ENCODE measurements at places on chromosomes 2 and 18.

GRCh38 chr18:46574743-46575115, 82.3 kb downstream of the LOXHD1 start:
- DNase-seq, result no peak

GRCh38 chr2:136384531-136385303, 266.8 kb upstream of the CXCR4 start:
- no peak for DNase-seq

- DNase-seq, result no peak
Observed at GRCh38 chr2:148594216-148594615, 50.3 kb upstream of the EPC2 start.

GRCh38 chr2:164849506-164849905, 7.9 kb upstream of the COBLL1 start:
- DNase-seq, result no peak

GRCh38 chr2:110101901-110102803, 13.5 kb downstream of the MALL start:
- DNase-seq, result no peak

DNA sequence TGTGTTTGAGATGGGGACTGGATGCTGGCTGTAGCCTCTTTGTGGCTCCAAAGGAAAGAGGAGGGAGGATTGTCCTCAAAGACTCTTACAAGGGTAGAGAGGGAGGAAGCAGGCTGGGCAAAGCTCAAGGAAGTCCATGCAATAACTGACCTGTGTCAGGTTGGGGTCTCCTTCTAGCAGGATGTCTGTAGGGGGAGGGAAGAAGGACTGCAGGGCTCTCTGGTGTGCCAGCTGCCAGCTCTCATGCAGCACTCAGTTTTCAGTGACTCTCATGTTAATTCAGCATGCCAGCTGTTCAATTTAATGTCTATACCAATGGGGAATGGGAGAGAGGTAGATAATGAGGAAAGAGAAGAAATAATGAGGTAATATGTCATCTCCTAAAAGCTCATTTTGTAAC, 85.3 kb upstream of the RANBP2 start:
- DNase-seq, result no peak

GRCh38 chr2:165864296-165864695, 70.2 kb upstream of the GALNT3 start:
- no peak for DNase-seq

- no peak for DNase-seq
Observed at GRCh38 chr2:149075853-149076252, 37.4 kb downstream of the LYPD6B start.

DNA sequence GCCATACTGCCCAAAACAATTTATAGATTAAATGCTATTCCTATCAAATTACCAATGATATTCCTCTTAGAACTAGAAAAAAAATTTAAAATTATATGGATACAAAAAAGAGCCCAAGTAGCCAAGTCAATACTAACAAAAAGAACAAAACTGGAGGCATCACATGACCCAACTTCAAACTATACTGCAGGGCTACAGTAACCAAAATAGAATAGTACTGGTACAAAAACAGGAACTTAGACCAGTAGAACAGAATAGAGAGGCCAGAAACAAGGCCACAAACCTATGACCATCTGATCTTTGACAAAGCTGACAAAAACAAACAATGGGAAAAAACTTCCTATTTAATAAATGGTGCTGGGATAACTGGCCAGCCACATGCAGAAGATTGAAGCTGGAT, 86.1 kb upstream of the KYNU start:
- DNase-seq, result no peak

DNA sequence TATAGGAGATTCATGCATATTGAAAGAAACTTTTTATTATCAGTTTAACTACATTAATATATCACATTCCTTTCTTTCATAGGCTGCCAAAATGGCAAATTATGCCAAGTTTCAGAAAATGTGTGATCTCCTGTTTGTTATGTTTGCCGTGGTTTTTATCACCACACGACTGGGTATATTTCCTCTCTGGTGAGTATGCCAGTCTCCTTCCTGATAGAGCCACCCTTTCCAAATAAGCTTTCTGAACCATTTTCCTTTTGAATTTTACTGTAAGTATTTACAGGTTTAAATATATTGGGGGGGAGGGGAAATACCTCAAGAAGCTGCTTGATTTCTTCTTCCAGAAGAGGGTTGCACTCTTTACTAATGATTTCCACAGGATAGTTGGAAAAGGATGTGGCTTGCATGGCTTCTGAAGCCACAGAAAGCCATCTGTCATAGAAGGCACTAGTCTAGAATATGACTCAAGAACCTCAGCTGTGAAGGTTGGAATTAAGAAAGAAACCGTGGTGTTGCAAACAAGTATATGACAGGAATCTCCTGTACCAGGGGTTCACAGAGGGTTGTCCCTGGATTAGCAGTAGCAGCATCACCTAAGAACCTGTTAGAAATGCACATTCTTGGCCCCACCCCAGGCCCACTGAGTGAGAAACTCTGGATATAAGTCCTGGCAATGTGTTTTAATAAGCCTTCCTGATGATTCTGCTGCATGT, 84.5 kb upstream of the NOSTRIN start:
- no peak for DNase-seq

GRCh38 chr2:188369365-188369764, 77.7 kb downstream of the GULP1 start:
- no peak for DNase-seq

GRCh38 chr2:236171181-236171679, 3.0 kb upstream of the GBX2 start:
- DNase-seq, result no peak

DNA sequence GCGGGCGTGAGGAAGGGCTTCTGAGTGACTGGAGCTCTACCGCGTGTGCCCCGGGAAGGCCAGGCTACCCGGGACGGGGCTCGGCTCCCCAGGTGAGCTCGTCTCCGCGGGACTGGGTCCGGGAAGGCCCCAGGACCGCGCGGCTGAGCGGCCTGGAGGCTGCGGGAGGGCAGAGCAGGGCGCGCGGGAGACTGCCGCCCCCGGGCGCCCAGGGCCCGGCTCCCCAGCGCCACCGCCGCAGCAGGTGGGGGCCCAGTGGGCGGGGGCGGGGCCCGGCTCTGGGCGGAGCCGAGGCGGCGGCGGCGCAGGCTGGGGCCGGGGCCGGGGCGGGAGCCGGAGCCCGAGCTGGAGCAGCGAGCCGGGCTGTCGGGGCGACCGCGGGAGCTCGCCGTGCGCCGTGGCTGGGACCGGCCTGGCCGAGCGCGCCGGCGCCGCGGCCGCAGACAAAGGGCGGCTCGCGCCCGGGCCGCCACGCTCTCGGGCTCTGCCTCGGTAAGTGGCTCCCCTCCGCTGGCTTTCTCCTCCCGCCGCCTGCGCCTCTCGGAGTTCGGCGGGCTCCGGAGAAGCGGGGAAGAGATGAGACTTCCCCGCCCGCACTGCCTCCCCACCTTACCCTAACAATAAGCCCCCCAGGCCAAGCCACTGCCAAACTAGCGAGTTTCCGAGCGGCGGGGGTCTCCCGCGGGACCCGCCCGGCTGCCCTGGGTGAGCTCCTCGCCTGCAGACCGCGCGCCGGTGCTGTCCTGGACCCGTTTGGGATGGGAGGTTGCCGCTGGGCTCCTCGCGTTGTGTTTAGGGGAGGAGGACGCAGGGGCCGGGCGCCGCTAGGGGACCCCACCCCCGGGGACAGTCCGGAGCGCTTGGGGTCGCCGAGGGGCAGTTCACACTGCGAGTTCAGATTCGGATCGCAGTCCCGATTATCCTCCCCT, at the start of gene MAPK4:
TSS of gene MAPK4 (plus strand) at position 336 of the 929 bp plus-strand sequence. CDS start 103,872 bp downstream, outside the sequence.
- DNase-seq, result no peak

GRCh38 chr2:182259629-182260150, 167.1 kb downstream of the PDE1A start:
- no peak for DNase-seq

DNA sequence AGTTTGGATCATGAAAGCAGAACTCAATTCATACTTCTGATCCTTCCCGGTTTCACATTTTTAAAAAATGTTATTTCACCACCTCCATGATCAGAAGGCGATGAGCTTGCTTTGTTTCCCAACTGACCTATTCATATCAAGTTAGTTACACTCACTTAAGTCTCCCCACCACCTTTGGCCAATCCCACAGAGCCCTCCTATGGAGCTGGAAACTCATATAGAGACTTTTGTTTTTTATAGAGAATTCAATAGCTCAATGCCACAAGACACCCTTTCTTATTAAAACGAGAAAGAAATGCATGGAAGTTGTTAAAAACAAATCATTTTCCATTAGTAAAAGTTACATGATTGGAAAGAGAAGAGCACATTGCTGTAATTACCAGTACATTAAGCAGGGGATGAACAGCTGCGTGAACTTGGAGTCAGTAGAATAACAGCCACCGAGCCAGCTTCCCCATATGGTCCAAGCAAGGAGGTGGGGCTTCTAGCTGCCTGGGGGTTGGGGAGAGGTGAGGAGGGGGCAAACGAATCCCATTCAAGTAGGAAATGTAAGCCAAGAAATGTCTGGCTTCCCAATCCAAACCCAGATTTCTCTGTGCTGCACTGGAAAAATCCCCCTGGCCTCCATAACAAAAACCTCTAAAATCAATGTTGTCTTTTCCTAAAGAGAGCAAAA, 614.5 kb downstream of the IRS1 start:
- no peak for DNase-seq

DNA sequence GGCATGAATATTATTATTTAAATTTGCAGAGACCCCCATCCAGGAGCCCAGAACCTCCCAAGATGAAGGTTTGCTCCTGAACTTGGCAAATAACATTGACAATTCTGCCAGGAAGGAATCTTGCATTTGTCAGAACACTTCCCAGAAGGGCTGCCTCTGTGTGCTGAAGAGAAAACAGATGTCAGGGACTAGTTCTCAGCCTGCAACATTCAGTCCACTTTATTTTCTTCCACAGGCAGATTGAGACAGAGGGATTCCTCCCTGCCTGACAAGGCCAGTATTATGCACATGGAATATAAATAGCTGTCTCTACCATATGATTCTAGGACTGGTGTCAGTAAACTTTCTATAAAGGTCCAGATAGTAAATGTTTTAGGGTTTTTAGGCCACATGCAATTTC, 171.5 kb upstream of the SIX2 start:
- DNase-seq, result no peak

DNA sequence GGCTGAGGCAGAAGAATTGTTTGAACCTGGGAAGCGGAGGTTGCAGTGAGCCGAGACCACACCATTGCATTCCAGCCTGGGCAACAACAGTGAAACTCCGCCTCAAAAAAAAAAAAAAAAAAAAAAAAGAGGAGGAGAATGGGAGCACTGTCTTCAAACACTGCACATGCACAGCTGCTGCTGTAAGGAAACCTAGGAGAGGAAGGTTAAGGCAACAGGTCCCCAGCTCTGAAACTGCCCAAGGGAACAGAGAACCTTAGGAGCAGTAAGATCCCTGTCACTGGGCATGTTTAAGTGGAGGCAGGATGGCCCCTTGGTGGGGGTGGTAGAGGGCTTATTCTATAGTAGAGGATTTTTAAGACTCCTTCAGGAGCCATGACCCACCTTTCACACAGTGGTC, 111.2 kb downstream of the CLIP4 start:
- DNase-seq, result no peak

DNA sequence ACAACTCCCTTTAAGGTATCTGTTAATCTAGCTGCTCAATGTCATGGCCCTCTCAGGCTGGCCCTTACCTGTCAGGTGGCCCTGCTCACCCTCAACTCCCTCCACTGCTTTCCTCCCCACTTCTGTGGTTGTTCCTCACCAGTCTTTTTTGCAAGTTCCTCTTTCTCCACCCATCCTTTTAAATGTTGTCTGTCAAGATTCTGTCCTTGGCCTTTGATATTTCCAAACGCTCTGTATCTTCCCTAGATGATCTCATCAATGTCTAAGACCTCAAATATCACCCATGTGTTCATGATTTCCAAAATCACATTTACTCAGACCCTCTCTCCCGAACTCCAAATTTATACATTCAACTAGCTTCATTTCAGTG, 3.5 kb downstream of the PTPN2 start:
- DNase-seq, result no peak

- no peak for DNase-seq
Observed at GRCh38 chr2:212595036-212595654, 56.5 kb upstream of the ERBB4 start.

- no peak for DNase-seq
Observed at GRCh38 chr2:12721566-12722446, 5.1 kb downstream of the TRIB2 start.

- no peak for DNase-seq
Observed at GRCh38 chr2:129778584-129778877, 200.9 kb upstream of the RAB6C start.

DNA sequence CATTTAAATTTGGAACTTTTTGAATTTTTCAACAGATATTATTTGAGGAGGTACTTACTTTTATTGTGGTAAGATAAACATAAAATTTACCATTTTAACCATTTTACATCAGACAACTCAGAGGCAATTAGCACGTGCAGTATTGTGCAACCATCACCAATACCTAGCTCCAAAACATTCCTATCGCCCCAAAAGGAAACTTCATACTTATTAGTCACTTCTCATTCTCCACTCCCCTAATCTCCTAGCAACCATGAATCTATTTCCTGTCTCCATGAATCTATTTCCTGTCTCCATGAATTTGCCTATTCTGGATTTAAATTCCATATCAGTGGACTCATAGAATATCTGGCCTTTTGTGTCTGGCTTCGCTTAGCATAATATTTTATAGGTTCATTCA, 69.9 kb upstream of the FAM136A start:
- DNase-seq, result no peak

DNA sequence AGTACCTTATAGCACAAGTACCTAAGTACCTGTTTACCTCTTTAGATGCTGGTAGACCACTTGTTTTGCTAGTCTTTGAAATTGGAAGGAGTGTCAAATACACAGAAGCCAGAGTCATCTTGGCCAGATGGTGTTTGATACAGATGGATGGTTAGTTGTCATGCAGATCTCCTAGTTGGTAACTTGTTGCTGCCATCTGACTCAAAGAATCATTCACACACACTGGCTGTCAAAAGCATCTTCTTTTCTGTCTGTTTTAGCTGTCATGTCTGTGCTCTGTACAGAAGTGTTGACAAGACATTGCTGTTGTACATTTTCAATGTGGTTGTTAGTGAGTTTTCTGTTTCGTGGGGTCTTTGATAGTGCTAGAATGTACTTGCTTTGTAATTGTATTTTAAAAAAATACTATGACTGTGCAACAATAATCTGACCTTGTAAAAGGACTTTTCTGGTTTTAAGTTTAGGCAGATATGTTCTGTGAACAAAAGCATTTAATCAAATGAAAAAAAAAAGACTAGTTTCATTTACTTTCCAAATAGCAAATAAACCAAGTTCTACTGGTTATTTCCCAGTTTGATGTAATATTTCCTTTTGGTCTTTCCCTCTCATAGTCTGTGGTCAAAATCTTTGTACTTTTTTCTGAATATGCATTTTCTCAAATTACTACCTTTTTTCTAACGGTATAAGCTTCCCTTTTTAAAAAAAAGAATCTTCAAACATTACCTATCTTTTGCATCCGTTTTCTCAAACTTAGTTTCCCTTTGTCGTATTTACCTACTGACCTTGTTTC, 39.9 kb downstream of the TANK start:
- no peak for DNase-seq

Measured in stimulated activated CD8-positive, alpha-beta memory T cell treated with anti-CD3 and anti-CD28 coated beads, Interleukin-7, amount 100 ng/mL, for 1 hour (primary cell).